ENCODE measurements at places on chromosomes 12 and 14.

DNA sequence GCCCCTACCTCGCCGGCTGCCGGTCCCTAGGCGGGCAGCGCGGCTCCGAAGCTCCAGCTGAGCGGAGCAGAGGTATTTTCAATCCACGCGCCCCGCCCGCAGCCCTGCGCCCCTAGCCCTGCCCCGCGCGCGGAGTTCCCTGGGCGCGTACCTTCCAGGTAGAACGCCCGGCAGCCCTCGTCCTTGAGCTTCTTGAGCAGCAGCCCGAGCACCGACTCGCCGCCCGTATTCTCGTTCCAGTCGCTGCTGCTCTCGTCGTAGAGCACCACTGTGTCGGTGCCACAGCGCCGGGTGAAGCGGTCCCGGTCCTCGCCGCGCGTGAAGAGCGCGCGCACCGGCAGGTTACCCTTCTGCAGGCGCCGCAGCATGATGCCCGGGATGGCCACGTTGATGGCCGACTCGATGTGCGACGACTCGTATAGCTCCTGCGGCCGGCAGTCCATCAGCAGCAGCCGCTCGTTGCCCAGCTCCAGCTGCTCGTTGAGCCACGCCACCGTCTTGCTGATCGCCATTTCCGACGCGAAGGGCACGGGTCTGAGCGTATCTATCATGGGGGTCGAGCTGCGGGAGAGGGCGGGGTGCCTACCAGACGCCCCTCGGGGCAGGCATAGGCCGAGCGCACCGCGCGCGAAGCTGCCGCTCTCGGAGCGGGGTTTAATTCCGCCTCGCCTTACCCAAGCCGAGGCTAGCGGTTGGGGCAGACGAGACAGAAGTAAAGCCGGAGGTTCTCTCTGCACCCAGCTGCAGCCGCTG is 636 bp downstream of the DUSP6 start:
- peak; percentile 64 for DNase-seq

GRCh38 chr14:67942080-67942710 is 122.6 kb downstream of the RAD51B start:
- DNase-seq = no peak

- no peak for DNase-seq
These were observed 4.8 kb downstream of the NOPCHAP1 start for GRCh38 chr12:104990950-104991349.

DNA sequence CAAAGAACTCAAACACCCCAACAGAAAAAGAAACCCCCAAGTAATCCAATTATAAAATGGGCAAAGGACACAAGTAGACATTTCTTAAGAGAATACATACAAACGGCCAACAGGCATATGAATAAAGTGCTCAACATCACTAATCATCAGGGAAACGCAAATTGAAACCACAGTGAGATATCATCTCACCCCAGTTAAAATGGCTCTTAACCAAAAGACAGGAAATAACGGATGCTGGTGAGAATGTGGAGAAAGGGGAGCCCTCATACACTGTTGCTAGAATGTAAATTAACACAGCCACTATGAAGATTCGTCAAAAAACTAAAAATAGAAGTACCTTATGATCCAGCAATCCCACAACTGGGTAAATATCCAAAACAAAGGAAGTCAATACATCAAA is 52.4 kb downstream of the CLMN start:
- DNase-seq = no peak

GRCh38 chr14:75168586-75169335 is 7.7 kb downstream of the TMED10 start:
- no peak for DNase-seq

DNA sequence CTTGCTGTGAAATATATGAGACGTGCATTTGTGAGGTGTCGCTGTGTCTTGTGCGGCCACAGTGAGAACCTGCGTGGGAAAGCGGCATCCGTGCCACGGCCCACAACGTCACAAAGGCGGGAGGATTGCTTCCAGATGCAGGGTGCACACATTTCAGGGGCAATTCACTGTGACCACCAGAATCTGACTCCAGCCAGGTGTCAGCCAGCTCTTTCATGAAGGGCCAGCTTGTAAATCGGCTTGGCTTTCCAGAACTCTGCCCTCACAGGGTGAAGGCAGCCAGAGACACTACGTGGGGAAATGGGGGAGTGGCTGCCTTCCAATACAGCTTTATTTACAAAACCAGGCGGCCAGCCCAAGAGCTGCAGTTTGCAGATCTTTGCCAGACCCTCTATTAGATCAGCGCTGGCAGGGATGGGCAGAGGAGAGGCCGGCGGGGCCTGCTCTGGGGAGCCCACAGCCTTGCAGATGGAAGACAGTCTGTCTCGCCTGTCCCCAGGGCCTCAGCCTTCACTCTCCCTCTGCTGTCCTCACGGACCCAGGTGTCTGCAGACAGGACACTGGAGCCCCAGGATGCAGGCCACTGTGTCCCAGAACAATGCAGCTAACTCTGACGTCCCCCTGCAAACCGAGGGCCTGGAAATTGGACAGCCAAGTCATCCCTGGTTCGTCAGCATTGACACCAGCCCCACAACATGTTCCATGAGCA is 53.5 kb downstream of the ADGRD1 start:
- no peak for DNase-seq

GRCh38 chr14:103138301-103139131 is 15.3 kb downstream of the TNFAIP2 start:
- DNase-seq = no peak

DNA sequence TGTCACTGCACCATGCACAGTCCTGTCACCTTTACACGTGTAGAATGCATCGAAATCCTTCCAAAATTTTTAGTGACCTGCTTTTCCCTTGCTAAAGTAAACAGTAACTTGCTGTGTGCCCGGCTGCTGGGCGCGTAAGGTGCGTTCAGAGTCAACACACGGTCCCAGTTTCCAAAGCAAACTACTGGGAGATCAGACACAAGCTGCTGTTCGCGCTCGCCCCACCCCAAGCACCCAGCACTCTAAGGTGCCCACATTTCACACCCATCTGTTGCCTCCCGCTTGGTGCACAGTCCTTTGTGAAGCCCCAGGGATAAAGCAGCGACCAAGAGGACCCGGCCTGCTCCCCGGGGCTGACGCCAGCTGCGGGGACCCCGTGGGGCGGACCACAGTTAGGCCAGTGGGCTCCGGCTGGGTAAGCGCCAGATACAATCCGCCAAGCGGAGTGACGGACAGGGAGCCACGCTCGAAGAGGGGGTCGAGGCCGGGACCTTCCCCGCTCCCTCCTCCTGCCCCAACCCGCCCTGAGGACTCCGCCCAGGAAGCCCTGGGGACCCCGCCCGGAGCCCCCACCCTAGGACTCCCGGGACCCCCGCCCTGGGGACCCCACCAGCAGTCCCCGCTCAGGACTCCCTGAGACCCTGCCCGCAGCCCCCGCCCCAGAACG is 633 bp downstream of the STX2 start:
- peak; percentile 41 for DNase-seq

DNA sequence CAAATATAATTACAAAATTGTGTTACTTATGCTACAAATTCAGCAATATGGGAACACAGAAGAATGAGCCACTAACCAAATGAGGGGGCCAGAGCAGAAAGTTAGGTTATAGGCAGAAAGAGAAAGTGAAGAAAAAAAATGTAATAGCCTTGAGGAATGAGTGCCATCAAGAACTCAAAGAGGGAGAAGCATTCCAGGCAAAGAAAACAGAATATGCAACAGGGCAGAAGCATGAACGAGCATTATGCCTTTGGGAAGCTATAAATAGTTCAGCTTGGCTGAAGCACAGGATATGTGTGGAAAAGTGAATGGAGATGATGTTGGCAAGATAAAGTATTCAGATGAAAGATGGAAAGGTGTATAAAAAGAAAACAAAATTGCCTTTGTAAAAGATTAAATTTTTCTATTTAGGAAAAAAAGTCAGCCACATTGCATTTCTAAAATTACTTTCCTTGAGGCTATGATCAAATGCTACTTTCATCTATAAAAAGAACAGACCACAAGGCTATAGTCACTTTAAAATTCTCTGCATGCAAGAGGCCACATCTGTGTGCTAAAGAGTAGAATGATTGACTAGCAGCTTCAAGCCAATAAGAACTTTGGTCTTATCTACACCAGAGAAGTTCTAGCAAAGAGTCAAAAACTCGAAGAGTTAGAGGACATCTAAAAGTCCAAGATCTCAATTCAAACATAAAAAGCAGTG is 193.6 kb upstream of the GARIN6 start:
- DNase-seq = no peak

DNA sequence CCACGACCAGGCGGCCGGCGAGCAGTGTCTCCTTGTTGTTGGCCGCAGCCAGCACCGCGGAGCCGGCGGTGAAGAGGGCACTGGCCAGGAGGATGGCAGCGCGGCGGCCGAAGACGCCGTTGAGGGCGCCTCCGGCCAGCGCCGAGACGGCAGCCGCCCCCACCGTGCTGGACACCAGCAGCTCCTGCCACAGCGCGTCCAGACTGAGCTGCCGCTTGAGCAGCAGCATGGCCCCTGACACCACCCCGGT is 691 bp downstream of the SLC2A13 start:
- no peak for DNase-seq

DNA sequence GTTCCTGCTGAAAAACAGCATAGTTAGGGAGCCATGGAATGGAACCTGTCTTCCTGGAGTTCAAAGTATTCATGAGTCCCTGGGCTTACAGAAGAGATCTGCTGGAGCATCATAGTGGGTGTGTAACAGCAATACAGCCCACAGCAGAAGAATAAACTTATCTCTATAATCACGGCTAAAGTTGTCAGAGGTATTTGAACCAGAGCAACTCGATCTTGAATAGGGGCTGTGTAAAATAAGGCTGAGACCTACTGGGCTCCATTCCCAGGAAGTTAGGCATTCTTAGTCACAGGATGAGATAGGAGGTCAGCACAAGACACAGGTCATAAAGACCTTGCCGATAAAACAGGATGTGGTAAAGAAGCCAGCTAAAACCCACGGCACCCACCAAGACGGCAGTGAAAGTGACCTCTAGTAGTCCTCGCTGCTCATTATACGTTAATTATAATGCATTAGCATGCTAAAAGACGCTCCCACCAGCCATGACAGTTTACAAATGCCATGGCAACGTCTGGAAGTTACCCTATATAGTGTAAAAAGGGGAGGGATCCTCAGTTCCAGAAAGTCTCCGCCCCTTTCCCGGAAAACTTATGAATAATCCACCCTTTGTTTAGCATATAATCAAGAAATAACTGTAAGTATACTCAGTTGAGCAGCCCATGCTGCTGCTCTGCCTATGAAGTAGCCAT is 223.4 kb downstream of the PCNX1 start:
- peak; percentile 46 for DNase-seq

DNA sequence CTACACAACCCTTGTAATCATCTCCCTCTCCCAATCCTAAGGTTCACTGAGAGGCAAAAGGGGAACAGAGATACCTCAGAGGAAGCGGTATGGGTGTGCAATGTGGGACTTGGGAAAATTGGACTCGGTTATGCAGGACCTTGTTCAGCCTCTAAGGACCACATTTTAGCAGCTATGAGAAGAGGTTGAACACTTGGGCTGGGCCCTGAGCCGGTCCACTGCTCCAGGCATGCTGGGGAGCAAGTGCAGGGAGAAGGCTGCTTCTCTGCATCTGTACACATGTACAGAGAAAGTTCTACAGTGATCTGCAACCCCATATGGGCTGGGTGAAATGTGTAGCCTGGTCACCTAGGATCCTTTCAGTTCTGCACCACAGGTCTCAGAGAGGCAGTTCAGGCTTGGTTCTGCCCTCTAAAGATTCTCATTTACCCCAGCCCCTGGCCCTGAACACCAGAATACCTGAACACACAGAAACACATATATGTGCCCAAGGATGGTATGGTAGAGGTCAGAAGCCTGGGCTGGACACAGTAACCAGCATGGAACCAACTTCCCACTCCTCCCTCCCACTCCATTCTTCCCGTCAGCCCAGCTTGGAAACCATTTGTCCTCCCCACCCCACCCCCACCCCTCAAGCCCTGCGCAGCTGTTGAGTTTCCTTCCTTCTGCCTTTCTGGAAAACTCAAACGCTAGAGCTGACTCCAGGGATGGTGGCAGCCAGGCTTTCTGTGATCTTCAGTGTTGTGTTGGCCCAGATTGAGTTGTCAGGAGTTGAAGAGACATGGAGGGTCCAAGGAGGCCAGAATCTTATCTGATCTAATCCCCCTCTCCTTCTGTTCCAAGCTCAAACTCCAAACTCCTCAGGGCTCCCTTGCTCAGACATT is 10.4 kb downstream of the HOXC5 start:
- DNase-seq = no peak

GRCh38 chr14:60946773-60947172 is 34.1 kb downstream of the TRMT5 start:
- no peak for DNase-seq

GRCh38 chr14:23468704-23469126 is 788 bp upstream of the NGDN start:
- no peak for DNase-seq

DNA sequence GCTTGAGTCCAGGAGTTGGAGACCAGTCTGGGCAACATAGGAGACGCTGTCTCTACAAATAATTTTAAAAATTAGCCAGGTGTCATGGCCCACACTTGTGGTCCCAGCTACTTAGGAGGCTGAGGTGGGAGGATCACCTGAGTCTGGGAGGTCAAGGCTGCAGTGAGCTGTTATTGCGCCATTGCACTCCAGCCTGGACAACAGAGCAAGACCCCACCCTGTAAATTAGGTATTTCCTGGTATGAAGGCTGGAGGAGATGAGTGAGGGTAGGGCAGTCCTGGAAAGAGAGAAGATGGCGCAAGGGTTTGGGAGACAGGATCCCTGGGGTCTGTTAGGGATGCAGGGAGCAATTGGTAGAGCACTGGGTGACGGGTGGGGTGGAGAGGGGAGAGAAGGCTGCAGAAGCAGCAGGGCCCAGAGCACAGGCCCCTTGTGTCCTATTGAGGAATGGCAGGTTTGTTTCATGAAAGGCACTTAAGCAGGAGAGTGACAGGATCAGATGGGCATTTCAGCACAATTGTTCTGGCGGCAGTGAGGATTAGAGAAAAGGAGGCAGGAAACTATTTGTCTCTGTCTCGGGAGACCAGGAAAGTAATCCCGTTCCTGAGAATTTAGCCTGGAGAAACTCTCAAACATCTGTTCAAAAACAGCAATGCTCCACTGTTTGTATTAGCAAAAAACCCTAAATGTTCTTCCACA is 47.2 kb upstream of the KTN1 start:
- no peak for DNase-seq

GRCh38 chr12:107776171-107776570 is 1.7 kb downstream of the ASCL4 start:
- DNase-seq = no peak

DNA sequence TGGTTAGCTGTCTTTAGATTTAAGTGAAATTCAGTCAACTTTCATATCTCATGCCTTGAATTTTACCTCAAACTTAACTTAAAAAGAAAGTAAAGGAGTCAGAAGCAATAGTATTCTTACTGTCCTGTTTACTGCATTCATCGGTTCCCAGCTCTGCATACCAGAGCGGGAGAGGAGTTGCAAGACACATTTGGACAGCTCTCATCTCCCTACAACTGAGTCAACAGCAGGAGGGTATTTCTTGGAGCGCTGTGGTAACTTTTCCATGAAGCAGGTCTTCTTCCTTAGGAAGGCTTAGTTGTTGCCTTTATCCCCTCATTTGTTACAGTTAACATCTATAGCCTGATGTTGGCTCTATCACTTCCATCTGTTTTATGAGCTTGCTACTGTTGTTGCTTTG is 65.1 kb downstream of the TRMT5 start:
- no peak for DNase-seq

- no peak for DNase-seq
These were observed 275.9 kb downstream of the RPS29 start for GRCh38 chr14:49310298-49310697.

- no peak for DNase-seq
These were observed 1.6 kb downstream of the FAM234B start for GRCh38 chr12:13045816-13046215.

GRCh38 chr12:113016796-113017195 is 38.5 kb downstream of the OAS2 start:
- DNase-seq = no peak

Measured in stimulated activated CD8-positive, alpha-beta memory T cell treated with anti-CD3 and anti-CD28 coated beads, Interleukin-4, amount 100 ng/mL, for 48 hours (primary cell).